Aorta (tissue), 5 donors: ENCODE measurements at places on chromosomes 11 and 22. TPM values are rescaled to one million over a fixed set of nuclear protein-coding genes. Genes with fewer than 3 reads are reported as not detected.
A peak's percentile ranks its signal among the peaks of the same experiment; 100 is the strongest.

Gene TMEM132A
- total RNA-seq, result 4.5 TPM

Gene FAR1
- total RNA-seq, result 67.1 TPM

Gene SCN4B
- total RNA-seq, result 2.2 TPM

Gene INS
- 1.9 TPM for total RNA-seq

Gene C11orf42
- total RNA-seq, result not detected

Gene SHANK2
- total RNA-seq, result 0.93 TPM

Gene POU2AF2
- not detected for total RNA-seq

Gene MB
- not detected for total RNA-seq

Gene MYRF
- total RNA-seq, result 1.1 TPM

Gene CNIH2
- 0.75 TPM for total RNA-seq

Gene MS4A8
- not detected for total RNA-seq

Gene MRGPRF
- total RNA-seq, result 75.7 TPM

Gene RBMXL2
- not detected for total RNA-seq

DNA sequence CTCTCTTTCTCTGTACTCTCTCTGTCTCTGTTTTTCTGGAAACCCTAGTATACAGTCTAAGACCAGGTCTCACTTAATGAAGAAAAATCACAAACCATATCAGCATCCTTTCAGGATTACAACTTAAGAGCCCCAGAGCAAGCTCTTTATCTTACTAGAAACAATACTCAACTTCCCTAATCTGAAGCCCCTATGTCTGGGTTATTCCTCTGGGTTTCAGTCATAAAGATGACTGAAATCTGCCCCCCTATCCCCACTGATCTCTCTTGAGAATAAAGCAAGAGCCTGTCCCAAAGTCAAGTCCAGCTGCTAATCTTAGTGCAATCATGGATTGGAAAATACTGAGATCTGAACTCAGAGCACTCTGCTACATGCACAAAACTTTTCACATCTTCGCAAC, 53.9 kb upstream of the PICALM start:
- DNase-seq, result no peak

- DNase-seq, result no peak
Observed at GRCh38 chr11:76062733-76063132, 143.6 kb downstream of the WNT11 start.

DNA sequence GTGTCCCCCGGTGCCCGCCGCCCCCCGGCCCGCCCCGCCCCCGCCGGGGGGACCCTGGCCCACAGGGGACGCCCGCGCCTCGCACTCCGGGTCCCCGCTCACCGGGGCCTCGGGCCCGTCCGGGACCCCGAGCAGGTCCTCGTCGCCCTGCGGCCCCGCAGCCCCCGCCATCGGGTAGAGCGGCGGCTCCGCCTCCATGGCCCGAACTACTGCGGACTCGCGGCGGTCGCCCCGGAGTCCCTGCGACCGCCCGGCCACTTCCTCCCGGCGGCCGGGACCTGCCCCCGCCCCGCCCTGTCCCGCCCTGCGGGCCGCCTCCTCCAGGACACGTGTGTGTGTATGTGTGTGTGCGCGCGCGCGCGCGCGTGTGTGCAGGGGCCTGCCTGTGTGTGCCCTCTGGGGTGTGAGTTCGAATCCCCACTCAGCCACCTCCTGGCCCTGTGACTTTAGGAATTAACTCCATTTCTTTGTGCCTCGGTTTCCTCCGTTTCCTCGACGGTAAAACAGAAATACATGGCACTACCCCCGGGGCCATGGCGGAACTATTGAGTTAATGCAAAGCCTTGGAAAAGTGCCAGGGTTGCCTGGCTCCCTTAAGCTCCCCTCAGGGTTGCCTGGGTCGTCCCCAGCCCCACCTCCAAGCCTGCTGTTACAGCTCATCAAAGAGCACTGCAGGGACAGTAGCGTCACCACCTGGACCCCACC, at the start of gene UNC93B1:
Gene UNC93B1 (minus strand): TSS at position 252 of the 705 bp plus-strand sequence. CDS start 54 bp downstream, at position 198.
- DNase-seq, result peak; percentile 95

- peak; percentile 75 for DNase-seq
Observed at GRCh38 chr11:45182902-45183301, 36.5 kb downstream of the PRDM11 start.

DNA sequence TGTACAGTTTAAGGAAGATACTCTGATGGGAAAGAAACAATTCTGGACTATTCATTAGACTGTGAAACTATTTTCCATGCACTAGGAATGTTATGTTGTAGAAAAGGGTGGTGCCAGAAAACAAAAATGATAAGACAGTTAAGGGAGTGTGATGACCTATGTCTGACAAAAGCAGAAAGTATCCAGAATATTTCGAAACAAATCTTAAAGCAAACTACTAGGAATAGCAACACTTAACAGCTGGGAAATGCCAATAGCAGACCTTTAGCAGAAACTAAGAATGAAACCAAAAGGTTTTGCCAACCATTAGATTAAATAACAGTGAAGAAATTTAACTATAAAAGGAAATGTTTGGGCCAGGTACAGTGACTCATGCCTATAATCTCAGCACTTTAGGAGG, 3.3 kb upstream of the ARHGAP20 start:
- no peak for DNase-seq

GRCh38 chr11:47269829-47270305, at the start of gene MADD:
Gene MADD (plus strand): TSS chr11:47270133.
- DNase-seq, result peak; percentile 93

GRCh38 chr11:69479591-69480271, 1.7 kb upstream of the LINC01488 start:
- peak; percentile 56 for DNase-seq

DNA sequence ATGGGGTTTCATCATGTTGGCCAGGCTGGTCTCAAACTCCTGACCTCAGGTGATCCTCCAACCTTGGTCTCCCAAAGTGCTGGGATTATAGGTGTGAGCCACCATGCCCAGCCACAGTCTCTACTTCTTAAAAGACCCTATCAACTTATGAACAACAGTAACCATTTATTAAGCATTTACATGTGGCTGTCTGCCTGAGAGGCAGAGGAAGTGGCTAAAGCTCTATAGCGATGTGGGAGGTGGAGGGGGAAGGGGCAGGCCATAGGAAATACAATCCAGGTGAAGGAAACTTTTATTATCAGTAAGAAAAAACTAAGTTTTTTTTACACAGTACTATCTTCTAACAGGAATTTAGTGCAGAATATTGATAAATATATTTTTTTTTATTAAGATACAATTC, 87.8 kb upstream of the PHOX2A start:
- no peak for DNase-seq

- DNase-seq, result no peak
Observed at GRCh38 chr11:111908639-111909305, 2.8 kb downstream of the CRYAB start.

DNA sequence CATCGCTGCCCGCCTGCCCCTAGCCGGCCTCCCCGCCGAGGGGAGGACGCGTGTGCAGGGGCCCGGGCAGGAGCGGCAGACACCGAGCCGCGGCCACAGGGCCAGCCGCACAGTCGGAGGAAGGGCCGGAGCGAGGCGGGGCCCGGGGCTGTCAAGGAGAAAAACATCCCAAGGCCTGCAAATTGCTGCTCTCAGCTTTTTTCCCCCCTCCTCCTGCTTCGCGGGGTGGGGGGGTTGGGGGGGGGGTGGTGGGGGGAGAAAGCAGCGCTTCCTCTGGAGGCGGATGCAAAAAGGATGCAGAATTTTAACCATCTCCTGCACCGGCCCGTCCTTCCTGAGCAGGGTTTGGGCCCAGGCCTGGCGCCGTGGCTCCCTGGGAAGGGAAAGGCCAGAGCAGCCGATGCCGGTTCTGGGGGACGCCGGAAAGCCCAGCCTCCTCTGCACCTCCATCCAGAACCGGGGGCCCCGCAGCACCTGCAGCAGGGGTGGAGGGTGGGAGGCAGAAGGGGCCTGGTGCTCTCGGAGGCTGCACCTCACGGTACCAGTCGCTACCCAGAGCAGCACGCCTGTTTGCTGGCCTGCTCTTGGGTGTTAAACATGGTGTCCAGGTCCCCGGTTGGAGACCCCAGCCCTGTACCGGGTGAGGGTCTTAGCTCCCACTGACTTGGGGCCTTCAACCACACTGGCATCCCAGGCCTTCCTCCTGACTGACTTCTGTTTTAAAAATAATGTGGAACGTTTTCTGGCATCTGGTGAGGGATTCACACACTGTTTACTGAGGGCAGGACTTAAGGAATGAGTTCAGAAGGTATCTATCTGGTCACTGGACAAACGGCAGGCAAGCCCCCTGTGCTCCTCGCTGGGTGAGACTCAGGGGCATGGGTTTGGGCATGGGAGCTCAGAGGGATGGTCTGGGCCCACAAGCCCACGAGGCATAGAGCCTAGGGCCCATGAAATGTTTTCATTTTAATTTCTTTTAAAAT, 77.4 kb upstream of the WNT7B start:
- peak; percentile 88 for DNase-seq

DNA sequence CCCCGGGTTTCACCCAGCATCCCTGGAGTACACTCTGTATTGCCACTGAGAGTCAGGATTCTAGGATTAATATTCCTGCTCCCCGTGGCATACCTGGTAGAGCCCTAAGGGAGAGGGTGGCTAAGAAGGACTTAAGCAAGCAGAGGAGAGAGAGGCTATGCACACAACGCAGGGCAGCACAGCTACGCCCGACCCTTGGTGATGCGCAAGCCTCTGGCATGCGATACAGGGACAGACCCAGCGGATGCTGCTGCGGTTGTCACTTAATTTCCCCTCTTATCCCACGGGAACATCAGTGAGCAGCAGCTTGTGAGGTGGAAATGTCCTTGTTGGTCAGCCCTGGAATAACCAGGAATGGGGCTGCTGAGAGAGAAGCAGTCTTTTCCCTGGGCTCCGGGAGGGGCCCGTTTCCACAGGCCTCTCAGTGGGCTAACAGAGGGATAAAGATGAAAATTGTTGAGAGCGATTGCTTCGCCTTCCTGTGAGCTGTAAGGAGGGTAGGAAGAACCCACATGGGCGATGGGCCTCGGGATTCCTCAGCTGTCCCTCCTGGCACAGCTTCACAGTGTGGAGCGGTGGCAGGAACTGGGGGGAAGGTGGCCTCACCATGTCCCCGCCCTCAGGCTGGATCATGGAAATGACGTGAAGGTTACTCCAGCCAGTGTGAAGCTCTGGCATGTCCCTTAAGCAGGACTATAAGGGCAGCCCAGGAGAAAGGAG, 48.4 kb upstream of the RAB1B start:
- DNase-seq, result peak; percentile 33

- no peak for DNase-seq
Observed at GRCh38 chr11:23719016-23719415, 777.8 kb upstream of the LUZP2 start.

DNA sequence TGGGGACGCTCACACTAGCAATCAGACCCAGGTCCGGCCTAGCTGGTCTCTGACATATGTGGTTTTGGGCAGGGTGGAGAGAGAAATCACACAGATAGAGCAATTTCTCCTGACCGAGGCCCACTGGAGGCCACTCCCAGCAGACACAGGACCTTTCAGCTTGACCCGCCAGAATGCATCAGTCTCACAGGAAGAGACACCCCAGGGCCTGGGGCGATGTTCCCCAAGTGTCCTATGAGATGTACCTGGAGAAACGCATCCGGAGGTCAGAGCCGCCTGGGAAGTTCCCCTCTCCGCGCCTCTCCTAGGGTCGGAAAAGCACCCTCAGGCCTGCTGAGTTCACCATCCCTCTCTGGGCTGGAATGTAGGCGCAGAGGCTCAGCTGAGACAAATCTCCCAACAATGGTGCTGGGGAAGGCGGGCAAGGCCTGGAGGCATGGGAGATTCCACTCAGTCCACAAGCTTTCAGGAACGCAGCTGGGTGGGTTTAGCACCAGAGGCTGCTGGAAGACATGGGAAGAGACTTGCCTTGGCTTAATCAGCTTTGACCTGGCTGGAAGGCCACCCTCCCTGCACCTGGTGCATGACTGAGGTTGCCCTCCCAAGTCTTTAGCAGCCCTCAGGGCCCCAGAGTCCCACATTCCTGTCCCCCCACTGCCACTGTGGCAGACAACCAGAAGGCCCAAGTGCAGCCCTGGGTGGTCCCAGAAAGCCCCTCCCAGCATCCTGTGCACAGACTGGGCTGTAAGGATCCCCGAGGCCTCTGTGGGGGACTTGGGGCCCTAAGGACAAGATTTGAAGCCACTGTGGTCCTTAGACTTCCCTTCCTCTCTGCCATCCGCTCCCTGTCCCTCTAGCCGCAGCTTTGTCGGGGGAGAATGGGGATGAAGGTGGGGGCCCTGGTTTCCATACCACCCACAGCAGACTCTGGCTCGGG, 57.5 kb downstream of the RTL6 start:
- no peak for DNase-seq

DNA sequence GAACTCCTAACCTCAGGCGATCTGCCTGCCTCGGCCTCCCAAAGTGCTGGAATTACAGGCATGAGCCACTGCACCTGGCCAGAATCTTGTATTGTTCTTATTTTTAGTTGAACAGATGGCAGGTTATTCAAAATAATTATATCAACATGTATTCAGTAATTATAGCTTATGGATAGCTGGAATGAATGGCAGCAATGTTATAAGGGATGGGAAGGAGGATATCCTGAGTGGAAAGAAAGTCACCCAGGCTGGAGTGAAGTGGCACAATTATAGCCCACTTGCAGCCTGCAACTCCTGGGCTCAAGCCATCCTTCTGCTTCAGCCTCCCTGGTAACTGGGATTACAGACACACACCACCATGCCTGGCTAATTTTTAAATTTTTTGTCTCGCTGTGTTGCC, 88.1 kb downstream of the MED15 start:
- DNase-seq, result no peak

DNA sequence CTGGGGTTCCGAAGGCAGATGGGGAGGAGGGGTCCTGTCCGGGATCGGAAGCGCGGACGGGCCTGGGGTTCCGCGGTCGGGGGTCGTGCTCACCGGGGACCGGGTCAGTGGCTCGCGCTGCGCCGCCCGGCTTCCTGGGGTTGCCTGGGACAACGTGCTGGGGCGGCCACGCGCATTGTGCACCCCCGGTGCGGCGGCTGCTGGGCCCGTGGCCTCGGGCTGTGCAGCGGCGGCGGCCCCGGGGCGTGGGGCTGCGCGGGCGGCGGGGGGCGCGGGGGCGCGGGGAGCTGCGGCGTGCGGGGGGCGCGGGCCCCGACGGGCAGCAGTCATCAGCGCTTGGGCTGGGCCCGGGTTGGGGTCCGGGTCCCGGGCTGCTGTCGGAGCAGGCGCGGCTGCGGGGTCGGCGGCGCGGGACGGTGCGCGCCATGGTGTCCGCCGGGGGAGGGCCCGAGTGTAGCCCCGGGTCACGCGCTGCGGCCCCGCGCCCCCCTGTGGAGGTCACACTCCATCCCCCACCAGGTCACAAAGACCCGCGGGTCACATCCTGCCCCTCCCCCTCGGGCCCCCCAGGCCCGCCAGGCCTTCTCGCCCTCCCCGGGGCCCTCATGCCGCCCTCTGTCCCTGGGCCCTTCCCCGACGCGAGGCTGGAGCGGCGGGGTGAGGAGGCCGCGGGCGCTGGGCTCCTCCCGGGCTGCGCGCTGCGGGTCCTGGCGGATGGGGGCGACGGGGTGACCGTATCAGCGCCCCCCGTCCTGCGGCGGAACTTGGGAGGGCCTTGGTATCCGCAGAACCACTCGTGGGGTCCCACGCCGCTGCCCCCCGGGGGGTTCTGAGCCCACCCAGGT, at the start of gene TTLL8:
Gene TTLL8 (minus strand): TSS at position 238 of the 845 bp plus-strand sequence.
- no peak for DNase-seq

DNA sequence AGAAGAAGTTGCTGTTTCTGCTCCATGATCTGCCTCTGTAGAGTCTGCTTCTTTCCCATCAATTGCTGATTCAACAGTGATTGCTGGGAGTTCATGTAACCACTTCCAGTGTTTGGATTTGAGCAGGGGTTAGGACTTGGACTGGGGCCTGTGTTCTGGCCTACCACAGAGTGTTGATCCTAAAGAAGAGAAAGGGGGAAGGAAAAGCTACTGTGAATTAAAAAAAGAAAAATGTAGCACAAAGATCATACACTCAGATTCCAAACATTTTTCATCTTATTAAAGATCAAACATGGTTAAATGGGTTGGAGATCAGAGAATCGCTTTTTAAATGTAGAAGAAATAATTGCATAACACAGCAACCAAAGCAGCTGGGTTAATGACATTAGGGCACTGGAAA, 67.6 kb upstream of the MTMR2 start:
- no peak for DNase-seq
